ENCODE measurements at places on chromosomes 11 and 22. TPM values are rescaled to one million over a fixed set of nuclear protein-coding genes. Genes with fewer than 3 reads are reported as not detected.

The SAA1 gene
- polyA plus RNA-seq = not detected

The IL10RA gene
- 2.1 TPM for polyA plus RNA-seq

- DNase-seq = no peak
Observed at GRCh38 chr11:10725114-10725906, 25.7 kb upstream of the CTR9 start.

The CASP1 gene
- 3.1 TPM for polyA plus RNA-seq

The MS4A7 gene
- 5.7 TPM for polyA plus RNA-seq

The CLDN5 gene
- polyA plus RNA-seq = 17.5 TPM

- DNase-seq = no peak
Observed at GRCh38 chr11:35632301-35632700, 14.0 kb downstream of the FJX1 start.

The APOL3 gene
- polyA plus RNA-seq = 15.7 TPM

The POTEH gene
- polyA plus RNA-seq = not detected

GRCh38 chr11:69864686-69865661, 45.8 kb upstream of the FGF3 start:
- DNase-seq = no peak

GRCh38 chr22:36816339-36816635, 548 bp downstream of the PVALB start:
- no peak for DNase-seq

DNA sequence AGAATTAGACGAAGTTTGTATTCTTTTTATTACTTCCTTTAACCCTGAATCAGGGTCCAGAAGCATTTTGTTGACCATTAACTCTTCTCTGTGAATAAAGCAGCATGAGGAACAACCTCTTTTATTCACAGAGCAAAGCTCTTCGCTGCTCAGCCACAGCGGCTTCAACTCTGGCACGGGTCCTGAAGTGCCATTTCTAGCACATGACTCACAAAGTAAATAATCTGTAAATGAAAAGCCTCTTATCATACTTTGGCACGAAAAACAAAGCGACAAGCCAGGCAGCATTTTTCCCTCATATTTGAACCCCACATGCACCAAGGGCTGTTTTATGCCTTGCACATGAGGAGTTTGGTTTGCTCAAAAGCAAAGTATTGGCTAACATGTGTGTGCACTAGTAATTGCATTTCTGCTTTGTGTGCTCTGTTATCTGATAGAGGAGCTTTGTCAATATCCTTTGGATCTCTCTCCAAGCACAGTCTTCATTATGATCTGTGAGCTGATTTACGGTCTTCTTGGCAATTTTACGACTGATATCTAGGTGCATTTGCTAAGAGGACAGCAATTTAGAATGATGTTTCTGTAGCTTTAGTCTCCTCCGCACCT, 33.0 kb upstream of the APOBEC3A start:
- DNase-seq = no peak

GRCh38 chr11:76201672-76202412, 4.5 kb downstream of the WNT11 start:
- no peak for DNase-seq

DNA sequence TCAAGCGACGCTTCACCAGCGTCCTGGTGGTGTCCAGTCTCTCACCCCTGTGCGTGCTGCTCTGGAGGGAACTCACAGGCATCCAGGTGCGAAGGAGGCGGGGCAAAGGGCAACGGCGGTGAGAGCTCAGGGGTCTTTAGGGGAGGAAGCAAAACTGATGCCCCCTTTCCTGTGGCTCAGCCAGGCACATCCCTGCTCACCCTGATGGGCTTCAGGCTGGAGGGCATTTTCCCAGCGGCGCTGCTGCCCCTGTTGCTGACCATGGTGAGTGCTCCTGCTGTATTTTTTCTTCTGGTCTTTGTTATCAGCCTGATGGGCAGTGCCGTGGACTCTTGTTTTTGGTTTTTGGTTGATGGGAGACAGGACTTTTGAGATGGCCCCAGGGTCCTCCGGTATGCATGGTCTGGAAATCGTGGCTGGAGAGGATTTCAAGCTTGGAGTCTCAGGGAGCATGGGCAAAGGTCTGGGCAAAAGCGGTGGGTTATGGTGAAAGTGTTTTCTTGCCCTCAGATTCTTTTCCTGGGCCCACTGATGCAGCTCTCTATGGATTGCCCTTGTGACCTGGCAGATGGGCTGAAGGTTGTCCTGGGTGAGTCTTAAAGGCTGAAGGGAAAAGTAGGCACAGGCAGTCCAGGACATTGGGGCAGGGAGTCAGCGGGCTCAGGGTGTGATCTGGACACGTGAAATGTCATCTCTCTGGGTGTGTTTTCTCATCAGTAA, 695 bp downstream of the RCE1 start:
- no peak for DNase-seq

GRCh38 chr11:78684377-78684776, 109.7 kb upstream of the NARS2 start:
- no peak for DNase-seq

DNA sequence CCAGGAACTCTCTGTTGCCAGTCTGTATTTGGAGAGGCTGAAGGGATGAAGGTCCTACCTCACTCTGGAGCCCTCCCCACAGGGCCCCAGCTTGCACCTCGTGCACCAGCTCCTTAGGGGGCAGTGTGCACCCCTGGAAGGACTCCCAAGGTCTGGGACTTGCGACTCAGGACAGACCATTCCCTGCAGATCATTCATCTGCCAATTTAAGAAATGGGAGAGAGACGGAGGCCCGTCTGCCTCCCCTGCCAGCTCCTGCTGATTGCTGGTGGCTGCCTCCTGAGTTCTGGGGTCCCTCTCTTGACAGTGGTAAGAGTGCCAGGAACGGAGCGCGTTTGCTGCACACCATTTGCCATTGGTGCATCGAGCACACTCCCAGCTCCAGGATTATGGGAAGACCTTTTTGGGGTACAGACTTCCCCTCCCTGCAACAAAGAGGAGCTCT, 27.4 kb upstream of the MALAT1 start:
- DNase-seq = no peak

DNA sequence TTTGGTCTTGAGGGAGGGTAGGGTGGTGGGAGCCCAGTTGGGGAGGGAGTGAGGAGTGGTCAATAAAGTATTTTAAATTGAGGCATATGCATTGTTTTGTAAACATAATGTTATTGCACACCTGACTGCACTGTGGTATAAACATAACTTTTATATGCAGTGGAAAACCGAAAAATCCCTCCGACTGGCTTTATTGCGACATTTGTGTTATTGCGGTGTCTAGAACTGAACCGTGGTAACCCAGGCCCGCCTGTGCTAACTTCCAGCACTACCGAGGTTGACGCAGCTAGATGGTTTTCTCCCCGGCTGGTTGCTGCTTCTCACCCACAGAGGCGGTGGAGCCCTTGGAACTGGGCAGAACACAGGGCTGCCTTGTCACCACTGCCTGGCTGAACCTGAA, 7.6 kb upstream of the RNH1 start:
- DNase-seq = no peak

The RIMBP3B gene
- not detected for polyA plus RNA-seq

GRCh38 chr11:55697817-55698216, 35.8 kb downstream of the OR4C6 start:
- DNase-seq = no peak

- peak; percentile 83 for DNase-seq
Observed at GRCh38 chr11:112795911-112796649, 165.1 kb upstream of the NCAM1 start.

The NTM gene
- 44.4 TPM for polyA plus RNA-seq
